ENCODE measurements at places on chromosomes 4 and X.

DNA sequence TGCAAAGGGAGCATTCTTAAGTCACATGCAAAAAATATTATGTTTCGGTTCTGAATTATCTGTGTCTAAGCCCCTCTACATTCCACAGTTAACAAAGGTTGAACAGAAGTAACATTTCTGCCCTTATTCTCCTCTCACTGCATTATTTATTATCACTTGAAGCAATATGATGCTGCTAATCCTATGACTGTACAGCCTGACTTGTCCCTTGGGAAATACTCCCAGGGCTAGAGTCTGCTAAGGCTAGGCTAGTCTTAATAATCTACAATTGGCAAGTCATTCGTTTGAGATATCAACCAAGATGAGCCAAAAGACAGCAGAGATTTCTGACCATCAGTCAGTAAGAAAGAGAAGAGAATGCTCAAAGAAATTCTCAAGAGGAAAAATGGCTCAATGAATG, 226.9 kb upstream of the HCCS start:
- DNase-seq: no peak

DNA sequence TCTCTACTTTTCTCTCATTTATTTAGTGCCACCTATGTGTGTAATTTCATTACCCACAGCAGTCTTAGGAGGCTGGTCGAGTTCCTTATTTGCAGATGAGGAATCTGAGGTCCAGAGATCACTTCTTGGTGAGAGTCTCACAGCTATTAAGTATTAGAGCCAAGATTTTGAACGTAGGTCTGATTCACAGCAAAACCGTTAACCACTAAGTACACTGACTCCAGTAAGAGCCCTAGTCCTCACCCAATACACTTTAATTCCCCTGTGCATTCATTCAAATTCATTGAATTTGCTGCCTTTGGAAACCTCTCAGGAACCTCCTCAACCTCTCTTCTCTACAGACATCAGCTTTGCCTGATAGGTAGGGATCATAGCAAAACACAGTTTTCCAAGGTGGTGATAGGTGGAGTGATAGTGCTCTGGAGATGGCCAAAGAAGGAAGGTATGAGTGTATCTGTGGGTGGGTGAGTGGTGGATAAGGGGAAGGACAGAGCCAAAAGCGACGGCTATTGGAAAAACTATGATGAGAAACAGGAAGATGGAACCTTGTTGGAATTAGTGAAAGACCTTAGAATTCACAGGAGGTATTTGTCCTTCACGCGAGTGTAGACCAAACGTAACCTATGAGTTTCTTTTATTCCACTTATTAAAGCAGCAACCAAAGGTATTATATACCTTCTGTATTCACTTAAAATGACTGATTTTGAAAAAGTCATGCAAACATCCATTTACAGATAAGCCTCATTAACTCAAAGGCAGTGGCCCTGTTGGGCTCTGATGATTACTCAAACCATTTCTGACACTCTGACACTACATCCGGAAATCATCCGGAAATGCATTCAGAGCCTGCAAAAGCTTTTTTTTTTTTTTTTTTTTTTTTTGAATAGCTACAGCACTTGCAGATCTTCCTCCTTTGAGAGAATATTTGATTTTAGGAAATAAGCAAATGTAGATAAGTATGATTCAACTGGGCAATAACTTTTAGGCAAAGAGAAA, 6.3 kb downstream of the FMR1 start:
- DNase-seq: peak; percentile 50

DNA sequence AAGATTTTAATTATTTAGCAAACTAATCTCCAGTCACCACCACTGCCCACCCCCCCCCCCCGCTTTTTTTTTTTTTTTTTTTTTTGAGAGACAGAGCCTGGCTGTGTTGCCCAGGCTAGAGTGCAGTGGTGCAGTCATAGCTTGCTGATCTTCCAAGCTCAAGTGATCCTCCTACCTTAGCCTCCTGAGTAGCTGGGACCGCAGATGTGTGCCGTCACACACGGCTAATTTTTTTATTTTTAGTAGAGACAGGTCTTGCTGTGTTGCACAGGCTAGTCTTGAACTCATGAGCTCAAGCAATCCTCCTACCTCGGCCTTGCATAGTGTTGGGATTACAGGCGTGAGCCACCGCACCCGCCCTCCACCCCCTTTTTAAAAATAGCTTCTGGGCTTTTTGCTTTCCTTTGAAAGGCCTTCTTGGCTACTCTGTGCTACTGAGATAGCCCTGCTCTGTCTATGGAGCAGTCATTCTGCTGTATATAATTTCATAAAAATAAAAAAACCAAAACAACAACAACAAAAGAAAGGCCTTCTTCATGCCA, 18.7 kb downstream of the TXLNG start:
- DNase-seq: no peak

DNA sequence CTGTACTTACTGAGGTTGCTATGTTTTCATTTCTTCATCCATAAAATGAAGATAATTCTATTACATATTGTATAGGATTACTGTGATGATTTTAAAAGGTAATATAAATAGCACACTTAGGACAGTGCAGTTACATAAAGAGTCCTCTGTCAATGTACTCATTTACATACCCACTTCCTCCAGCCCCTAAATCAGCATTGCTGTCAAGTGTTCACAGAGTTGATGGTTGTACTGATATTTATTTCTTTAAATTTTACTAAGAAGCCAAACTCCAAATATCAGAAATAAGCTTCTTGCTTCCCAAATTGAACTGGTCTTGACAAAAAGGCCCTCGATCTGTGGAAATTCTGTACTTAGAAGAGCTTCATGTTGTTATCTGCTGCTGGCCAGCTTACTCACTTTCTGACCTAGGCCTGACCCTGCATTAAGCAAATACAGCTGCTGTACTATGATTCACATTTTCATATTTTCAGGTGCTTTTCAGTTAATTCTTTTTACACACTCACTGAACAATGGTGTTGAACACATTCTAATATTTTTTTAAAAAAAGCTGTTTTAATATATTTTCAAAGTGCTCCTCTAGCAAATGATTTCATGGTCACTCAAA, 259.6 kb downstream of the UNC5C start:
- peak; percentile 23 for DNase-seq

DNA sequence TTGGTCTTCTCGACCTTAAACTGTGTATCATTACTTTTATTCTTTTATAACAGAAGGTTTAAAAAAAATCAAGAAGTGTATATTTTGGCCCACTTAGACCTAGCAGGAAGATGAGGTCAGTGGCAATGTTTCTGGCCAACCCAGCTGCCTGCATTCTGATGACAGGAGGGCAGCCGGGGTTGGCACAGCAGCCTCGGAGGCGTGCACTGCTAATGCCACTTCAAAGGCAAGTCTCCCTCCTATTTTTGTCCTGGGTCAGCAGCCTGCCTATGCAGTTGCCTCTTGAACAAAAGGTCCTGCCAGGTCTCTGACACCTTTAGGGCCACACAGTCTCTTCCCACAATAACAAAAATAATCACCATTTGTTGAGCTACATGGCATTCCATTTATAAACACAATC, 89.4 kb upstream of the MYOZ2 start:
- DNase-seq: no peak

- DNase-seq: no peak
These were observed 45.6 kb upstream of the GRIA3 start for GRCh38 chrX:123138473-123138872.

DNA sequence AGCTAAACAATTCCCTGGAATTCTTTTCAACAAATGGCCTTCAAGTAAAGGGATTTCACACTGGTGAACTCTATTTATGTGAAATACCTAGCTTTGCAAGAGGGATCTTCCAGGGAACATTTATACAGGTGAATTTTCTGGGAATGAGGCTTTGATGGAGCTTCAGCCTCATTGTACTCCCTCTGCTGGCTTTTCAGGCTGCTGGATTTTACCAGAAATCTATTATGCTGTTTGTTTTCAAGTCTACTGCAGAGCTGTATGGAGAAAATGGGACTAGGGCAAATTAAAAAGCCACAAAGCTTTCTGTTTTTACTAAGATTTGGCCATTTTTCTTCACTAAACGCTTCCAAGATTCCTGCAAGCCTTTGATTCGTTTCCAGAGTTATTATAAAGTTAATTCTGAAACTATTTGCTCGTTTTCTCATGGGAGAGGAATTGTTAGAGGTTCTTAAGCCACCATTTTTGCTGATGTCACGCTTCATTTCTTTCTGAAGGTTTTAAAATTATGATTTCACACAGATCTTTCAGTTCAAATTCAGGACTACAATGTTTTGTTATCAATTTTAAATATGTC, 31.6 kb downstream of the KDM6A start:
- DNase-seq: no peak

GRCh38 chrX:130170752-130171445, 863 bp upstream of the RAB33A start:
- DNase-seq: peak; percentile 36

All from suppressor macrophage (primary cell).